Right renal cortex interstitium (tissue), 3 donors: ENCODE measurements at places on chromosomes 3 and 15. TPM values are rescaled to one million over a fixed set of nuclear protein-coding genes. Genes with fewer than 3 reads are reported as not detected.

Gene FBXO40
- 0.07 TPM for polyA plus RNA-seq

Gene OR5H14
- polyA plus RNA-seq, result not detected

Gene C2CD4B
- 0.46 TPM for polyA plus RNA-seq

Gene XCR1
- 0.26 TPM for polyA plus RNA-seq

Gene ZKSCAN7
- 15.3 TPM for polyA plus RNA-seq

Gene RHCG
- 2.4 TPM for polyA plus RNA-seq

Gene PGBD4
- 2.3 TPM for polyA plus RNA-seq

Gene LRRC49
- polyA plus RNA-seq, result 17.0 TPM

Gene ITIH1
- polyA plus RNA-seq, result 0.35 TPM

Gene NOX5
- 0.43 TPM for polyA plus RNA-seq

Gene MYLK
- 187 TPM for polyA plus RNA-seq

Gene CLSTN2
- 1.5 TPM for polyA plus RNA-seq

Gene PRTG
- 12.3 TPM for polyA plus RNA-seq

Gene CADM2
- polyA plus RNA-seq, result 0.87 TPM

Gene PARP9
- polyA plus RNA-seq, result 17.2 TPM
